T-helper 17 cell (primary cell): ENCODE measurements at places on chromosomes 11 and 22. TPM values are rescaled to one million over a fixed set of nuclear protein-coding genes. Genes with fewer than 3 reads are reported as not detected.

LIN7C gene
- total RNA-seq = 20.4 TPM

LGALS12 gene
- 9.7 TPM for total RNA-seq

ELMOD1 gene
- not detected for total RNA-seq

NLRP10 gene
- total RNA-seq = not detected

OR52E8 gene
- total RNA-seq = not detected
